ENCODE measurements at places on chromosomes 2 and 18. TPM values are rescaled to one million over a fixed set of nuclear protein-coding genes. Genes with fewer than 3 reads are reported as not detected.

- no peak for DNase-seq
Measured at GRCh38 chr2:41579806-41580205, 468.0 kb upstream of the PKDCC start.

GRCh38 chr2:201465524-201465971 is 14.0 kb downstream of the STRADB start:
- DNase-seq, result no peak

- DNase-seq, result no peak
Measured at GRCh38 chr2:120105360-120105759, 92.5 kb downstream of the EPB41L5 start.

DNA sequence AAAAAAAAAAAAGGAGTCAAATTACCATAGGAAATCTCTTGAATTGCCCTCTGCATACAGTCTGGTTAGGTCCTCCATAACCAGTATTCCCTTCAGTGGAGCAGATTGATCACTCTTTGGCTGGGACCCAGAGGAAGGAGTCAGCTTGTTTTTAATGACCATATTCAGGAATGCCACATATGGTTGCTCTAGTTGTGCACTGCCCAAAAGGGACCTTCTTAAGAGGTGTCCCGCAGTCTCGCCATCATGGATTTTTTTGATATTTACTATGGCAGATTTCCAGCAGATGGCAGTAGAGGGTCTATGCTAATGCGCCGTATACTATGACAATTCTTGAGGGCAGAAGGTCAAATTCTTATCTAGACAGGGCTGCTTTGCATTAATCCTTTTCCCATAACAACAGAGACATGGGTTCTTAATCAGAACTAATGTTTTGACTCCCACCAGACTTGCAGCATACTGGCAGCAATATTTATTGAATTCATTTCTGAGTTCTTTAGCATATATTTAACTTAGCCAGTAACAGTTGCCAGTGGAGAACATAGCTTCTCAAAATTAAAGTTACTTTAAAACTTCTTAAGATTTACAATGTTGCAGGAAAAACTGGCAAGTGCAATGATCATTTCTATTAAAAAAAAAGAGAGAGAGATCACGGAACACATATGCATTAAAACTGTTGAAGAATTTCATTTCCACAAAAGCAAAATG is 31.8 kb upstream of the INPP4A start:
- DNase-seq, result no peak

DNA sequence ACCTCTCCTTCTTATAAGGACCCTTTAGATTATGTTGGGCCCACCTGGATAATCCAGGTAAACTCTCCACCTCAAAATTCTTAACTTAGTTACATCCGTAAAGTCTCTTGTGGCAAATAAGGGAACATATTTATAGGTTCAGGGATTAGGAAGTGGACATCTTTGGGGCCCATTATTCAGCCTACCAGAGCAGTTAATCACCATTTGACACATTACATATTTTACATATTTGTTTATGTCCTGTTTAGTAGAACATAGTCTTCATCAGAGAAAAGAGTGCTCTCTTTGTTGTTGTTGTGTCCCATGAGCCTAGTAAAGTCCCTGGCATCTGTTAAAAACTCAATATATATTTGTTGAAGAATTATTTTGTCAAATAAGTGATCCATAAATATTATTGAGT is 134.0 kb upstream of the SPATS2L start:
- DNase-seq, result no peak

GRCh38 chr2:68284896-68285295 is 32.6 kb upstream of the PPP3R1 start:
- DNase-seq, result no peak

RNF152 gene
- 9.1 TPM for total RNA-seq

MOGAT1 gene
- not detected for total RNA-seq

TCF4 gene
- total RNA-seq, result 24.2 TPM

TWIST2 gene
- 33.0 TPM for total RNA-seq

NYAP2 gene
- total RNA-seq, result 0.61 TPM

All from esophagus squamous epithelium (tissue), 5 donors.